ENCODE measurements at places on chromosomes 4 and X.

DNA sequence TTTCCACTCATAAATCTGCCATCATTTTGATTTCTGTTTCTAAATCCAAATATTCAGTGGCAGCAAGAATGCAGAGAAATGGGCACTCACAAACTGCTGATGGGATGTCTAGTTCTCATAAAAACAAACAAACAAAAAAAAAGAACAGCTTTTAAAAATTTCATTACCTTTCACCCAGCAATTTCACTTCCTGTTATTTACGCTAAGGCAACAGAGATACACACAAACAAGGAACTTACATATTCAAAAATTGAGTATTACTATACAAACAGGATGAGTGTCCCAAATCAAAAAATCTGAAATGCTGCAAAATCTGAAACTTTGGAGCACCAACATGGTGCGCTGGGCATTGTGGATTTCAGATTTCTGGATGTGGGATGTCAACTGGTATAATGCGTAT, 36.4 kb downstream of the FAT1 start:
- no peak for DNase-seq

GRCh38 chr4:31058656-31059055, 338.5 kb downstream of the PCDH7 start:
- DNase-seq = no peak

DNA sequence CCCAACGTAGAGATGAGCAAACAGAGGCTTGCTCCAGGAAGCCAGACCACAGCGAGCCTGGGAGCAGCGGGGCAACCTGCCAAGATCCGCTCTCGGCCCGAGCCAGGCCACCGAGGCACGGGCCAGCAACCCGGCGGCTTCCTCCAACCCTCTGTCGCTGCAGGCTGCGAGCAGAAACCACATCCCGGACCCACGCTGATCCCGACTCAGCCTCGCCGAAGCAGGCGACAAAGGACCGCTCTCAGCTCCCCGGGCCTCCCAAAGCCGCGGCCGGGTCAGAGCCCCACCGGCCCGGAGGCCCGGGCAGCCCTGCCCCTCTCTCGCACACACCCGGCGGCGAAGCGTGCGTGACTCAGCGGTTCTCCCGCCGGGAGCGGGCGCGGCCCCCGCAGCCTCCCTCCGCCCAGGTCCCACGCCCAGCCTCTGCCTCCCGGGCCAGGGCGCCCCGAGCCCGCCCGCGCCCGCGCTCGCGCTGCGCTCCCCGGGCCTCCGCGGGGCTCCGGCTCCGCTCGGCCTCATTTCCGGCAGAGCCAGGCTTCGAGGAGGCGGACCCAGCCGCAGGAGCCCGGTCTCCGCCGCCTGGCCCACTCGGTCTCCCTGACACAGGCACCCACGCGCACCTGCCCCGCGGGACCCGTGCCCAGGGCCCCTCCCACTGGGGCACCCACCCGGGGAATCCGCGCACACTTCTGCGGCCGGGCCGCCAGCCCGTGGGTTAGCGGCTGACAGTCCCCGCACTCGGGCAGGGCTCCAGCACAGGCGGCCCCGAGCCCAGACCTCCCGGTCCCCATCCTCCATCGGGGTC, 1.7 kb downstream of the PPP2R2C start:
- DNase-seq = no peak

GRCh38 chr4:146507632-146508031, 14.1 kb downstream of the SLC10A7 start:
- no peak for DNase-seq

DNA sequence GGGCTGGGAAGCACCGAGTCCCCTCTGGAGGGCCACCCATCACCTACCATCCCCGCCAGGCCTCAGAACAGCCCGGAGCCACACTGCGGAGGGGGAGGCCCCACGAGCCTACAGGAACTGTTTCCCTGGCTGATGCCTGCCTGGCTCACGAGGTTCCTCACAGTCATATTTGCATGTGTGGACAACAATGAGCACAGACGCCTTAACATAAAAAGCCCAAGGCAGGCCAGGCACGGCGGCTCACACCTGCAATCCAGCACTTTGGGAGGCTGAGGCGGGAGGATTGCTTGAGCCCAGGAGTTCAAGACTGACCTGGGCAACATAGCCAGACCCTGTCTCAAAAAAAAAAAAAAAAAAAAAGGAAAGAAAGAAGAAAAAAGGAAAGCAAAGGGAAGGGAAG, 125.9 kb downstream of the FAM53A start:
- no peak for DNase-seq

DNA sequence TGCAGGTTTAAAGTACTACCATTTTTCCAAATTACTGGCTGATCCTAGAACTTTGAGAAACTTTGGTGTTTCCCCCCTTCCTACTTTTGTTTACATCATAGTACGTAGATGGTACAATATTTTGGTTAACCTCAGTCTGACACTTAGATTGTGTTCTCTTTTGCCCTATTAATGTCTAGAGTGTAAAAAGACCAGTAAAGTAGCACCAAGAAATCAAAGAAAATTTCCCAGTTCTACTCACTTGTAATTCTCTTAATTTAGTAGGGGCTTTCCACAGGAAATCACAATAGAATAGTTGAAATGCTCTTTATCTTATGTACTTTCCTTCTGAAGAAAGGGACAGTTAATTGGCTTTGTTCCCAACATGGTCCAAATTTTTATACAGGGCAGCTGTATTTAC, 51.6 kb downstream of the NFKB1 start:
- no peak for DNase-seq

DNA sequence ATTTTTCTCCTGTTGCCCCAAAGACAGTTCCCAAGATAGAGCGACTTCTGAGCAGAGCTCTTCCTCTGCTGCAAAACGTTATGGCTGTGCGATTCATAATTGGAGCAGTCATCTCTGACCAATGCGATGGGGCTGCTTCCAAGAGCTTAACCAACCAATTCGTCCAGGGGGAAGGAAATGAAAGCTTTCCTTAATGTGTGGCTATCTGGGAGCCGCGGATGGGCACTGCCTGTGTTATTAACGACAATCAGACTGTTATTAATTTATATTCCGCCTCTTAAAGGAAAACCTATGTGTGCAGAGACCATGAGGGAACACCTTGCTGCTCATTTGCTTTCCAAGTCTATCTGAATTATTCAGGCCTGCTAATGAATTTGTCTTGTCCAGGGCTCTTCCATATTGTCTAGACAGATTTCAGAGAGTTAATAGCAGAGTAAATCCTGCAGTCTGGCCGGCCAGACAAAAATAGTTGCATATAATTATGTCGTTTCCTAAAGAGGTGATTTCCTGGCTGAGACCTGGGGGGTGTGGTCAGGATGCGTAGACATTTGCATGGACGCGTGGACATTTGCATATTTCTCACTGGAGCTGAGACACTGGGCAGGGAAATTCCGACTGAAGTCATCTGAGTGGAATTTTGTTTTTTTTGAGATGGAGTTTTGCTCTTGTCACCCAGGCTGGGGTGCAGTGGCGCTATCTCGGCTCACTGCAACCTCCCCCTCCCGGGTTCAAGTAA, 135.4 kb downstream of the HMX1 start:
- no peak for DNase-seq

- no peak for DNase-seq
Observed at GRCh38 chr4:2866891-2867290, 23.2 kb downstream of the ADD1 start.

DNA sequence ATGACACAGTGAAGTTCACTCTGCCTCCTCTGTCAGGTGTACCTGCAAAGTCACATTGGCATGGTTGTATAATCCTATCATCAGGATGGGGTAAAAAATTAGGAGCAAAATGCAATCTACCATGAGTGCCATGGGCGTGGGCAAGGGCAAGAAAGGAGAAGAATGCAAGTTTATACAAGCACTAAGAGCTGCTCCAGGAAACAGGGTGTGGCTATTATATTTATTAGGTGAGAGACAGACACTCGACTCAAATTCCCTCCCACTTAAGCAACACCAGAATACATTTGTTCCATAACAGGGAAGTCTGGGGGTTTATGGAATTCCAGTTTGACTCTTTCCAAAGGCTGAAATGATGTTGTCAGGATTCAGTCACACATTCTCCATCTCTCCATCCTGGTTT, 378.8 kb downstream of the BCOR start:
- no peak for DNase-seq

DNA sequence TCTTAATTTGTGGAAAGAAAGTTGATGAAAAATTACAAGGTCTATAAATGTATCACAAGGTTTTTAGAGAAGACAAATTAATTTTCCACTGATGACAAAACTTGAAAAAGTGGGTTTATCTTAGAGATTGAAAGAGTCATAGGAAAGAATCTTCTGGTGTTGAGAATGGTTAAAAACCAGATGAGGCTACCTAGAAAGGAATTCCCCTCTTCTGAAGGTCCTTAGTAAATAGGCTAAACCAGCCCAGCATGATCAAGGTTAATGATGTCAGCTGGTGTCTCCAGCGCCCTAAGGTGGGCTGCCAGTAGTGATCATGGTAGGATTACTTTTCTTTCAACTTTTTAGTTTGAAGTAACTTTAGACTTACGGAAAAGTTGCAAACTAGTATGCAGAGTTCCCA, 71.8 kb upstream of the PGRMC2 start:
- DNase-seq = no peak

- no peak for DNase-seq
Observed at GRCh38 chr4:88998001-88998400, 59.0 kb downstream of the FAM13A start.

DNA sequence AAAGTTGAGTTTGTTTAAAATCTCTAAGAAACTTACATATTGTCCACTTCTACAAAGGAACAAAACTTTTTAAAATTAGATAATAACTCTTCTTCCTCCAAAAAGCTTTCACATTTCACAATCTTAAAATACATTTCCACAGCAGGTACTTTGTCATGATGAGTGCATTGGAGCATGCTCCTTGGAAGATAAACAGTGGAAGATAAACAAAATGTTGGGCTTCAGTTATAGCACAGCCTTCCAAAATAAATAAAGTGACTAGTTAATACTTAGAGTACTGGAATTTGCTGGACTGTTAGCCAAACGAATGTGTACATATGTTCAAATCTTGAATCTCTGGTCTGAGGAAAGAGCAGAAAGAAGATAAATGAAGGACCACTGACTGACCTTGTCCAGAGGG, 54.9 kb upstream of the PDE5A start:
- no peak for DNase-seq

DNA sequence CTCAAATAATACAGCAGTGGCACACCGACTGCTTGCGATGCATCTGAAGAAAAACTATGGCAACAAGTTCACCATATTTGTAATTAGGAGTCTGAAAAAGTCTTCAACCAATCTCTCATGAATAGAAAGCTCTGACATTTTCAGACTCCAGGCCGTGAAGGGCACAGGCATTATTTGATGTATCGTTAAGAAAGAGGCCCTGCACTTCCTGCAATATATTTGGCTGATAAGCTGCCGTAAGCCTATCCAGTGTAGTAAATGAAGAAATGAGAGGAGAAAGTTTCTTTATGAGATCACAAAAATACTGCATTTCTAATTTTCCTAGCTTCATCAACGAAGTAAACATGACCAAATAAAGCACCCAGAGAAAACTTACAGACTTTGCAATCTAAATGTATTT, 613.8 kb upstream of the TECRL start:
- DNase-seq = no peak

GRCh38 chr4:29717287-29718057, 1002.7 kb upstream of the PCDH7 start:
- DNase-seq = no peak

DNA sequence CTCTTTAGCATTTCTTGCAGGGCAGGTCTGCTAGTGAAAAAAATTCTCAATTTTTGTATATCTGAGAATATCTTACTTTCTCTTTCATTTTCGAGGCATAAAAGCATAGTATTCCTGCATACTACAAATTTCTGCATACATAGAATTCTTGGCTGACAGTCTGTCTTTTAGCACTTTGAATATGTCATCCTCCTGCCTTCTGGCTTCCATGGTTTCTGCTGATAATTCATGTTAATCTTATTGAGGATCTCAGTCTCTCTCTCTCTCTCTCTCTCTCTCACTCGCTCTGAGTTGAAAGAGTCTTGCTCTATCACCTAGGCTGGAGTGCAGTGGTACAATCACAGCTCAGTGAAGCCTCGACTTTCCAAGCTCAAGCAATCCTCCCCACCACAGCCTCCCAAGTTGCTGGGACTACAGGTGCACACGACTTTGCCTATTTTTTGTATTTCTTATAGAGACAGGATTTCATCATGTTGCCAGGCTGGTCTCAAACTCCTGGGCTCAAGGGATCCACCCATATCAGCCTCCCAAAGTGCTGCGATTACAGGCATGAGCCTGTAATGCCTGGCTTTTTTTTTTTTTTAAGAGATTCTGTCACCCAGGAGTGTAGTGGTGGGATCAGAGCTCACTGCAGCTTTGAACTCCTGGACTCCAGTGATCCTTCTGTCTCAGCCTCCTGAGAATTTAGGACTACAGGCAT, 161.3 kb downstream of the FNIP2 start:
- DNase-seq = no peak

- no peak for DNase-seq
Observed at GRCh38 chr4:771464-771863, 54.5 kb downstream of the CPLX1 start.

GRCh38 chr4:11281720-11282119, 147.0 kb downstream of the HS3ST1 start:
- no peak for DNase-seq

DNA sequence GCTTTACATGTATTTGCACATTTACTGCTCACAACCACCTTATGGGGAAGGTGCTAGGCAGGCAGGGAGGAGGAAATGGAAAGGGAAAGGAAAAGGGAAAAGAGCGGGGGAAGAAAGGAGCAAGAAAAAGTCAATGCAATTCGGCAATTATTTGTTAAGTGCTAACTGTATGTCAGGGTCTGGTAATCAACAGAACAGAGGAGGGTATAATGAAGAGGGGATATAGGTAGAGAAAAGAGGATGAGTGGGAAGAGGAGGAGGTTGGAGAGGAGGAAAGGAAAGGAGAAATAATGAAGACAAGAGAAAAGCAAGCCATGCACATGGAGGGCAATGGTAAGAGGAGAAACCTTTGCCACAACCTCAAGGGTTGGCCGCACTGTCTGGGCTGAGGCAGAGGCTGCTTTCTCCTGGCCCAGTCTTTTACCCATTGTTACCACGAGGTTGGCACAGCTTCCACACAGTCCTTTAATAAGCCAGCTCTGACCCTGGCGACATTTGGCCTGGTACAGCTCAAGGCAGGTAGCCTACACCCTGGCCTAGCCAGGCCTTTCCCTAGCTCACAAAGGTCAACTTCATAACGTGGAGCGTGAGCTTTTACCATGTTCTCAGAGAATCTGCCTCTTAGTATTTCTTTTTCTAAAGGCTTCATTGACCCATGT, 836 bp downstream of the BTK start:
- no peak for DNase-seq

DNA sequence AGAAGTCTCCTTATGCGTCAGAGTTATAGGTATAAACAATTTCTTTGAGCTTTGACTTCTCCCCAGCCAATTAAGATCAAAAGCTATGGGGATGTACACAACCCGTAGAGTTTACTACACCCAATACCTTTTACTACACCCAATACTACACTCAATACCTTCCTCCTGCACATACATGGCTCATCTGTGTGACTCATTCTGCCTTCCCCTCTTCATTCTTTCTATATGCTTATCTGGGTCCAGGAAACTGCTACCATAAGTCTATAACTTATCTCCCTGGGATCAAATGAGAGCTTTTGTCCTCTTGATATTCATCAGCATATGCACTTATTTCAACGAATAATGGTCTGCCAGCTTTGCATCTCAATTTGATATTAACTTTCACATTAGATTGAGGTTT, 28.2 kb downstream of the ANKRD50 start:
- DNase-seq = no peak

Measured in stimulated activated naive CD8-positive, alpha-beta T cell treated with anti-CD3 and anti-CD28 coated beads, Interleukin-15, amount 100 ng/mL, for 72 hours (primary cell).